ENCODE measurements at places on chromosomes 5 and 9. TPM values are rescaled to one million over a fixed set of nuclear protein-coding genes. Genes with fewer than 3 reads are reported as not detected.

DNA sequence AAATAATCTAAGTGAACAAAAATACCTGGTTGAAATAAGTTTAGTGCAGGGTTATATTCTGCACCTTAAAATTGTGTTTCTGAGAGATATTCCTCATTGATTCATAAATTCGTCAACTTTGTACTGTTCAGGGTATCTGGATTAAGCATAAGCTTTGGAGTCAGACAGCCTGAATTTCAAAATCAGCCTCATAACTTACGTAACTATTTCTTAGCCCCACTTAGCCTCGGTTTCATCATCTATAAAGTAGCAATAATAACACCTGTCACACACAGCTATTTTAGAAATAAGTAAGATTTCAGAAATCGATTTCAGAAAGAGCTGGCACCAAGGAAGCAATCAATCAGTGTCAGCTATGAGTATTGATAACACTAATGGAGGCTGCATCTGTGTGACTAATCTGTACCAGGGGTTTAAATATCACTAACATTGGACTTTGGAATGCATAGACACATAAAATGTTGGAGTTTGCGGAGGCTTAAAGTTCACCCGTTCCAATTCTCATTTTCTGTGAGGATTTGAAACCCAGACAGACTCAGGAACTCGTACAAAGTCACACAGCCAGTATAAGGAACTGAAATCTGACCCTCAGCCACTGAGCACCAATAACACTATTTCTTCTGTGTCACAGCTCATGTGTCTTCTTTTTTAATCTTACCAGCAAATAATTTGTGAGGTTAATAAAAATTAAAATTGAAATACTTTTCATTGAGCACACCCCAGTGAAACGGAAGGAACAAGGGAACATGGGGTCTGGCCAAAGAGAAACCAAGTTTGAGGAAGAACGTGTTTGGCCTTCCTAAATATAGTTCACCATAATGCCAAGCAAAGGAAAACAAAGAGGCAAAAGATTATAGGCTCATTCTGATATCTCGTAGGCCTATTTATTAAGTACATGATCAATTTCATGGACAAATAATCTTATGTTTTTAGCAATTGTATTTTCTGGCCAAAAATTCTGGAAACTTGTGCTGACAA, 194.4 kb upstream of the PTGER4 start:
- DNase-seq: no peak

DNA sequence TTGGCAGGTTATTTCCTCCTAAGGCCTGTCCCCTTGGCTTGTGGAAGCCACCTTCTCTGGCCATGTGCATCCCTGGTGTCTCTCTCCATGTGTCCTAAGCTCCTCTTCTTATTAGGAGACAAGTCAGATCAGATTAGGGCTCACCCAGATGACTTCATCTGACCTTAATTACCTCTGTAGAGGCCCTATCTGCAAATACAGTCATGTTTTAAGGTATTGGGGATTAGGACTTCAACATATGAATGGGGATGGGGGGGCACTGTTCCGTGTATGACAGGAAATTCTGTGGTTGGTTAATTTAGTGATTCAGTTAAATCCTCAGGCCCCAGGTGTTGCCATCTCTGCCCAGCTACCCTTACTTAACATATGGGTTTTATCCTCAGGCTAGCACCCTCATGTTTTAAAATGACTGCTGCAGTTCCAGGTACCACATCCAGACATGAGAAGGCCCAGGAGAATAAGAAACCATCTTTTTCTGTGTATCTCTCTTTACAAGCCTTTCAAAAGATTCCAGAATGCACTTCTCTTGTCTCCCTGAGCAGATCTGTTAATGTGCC, 51.9 kb upstream of the RAI14 start:
- no peak for DNase-seq

ARID3C gene
- 0.16 TPM for total RNA-seq

RAI14 gene
- 307 TPM for total RNA-seq
